ENCODE measurements at places on chromosomes 5 and 9.

- DNase-seq: no peak
Observed at GRCh38 chr5:17216974-17217492, 398 bp upstream of the BASP1 start.

DNA sequence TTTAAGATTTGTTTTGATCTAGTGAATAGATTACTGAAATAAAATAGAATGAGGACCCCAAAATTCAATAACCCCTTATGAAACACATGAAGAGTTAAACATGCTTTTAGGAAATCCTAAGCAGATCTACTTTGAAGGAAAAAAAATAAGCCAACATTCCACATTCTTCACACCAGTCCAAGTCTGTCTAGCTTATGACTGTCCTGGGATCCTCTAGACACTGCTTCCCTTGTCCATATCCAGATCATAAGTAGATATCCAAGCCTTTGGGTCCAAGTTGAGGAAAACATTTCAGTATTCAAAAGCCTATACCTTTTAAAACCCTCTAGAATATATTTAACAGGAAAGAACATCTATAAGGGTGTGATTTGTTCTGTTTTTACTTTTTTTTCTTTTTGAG is 58.8 kb upstream of the MINAR2 start:
- no peak for DNase-seq

GRCh38 chr5:121171834-121172233 is 679.8 kb upstream of the FTMT start:
- DNase-seq: no peak

DNA sequence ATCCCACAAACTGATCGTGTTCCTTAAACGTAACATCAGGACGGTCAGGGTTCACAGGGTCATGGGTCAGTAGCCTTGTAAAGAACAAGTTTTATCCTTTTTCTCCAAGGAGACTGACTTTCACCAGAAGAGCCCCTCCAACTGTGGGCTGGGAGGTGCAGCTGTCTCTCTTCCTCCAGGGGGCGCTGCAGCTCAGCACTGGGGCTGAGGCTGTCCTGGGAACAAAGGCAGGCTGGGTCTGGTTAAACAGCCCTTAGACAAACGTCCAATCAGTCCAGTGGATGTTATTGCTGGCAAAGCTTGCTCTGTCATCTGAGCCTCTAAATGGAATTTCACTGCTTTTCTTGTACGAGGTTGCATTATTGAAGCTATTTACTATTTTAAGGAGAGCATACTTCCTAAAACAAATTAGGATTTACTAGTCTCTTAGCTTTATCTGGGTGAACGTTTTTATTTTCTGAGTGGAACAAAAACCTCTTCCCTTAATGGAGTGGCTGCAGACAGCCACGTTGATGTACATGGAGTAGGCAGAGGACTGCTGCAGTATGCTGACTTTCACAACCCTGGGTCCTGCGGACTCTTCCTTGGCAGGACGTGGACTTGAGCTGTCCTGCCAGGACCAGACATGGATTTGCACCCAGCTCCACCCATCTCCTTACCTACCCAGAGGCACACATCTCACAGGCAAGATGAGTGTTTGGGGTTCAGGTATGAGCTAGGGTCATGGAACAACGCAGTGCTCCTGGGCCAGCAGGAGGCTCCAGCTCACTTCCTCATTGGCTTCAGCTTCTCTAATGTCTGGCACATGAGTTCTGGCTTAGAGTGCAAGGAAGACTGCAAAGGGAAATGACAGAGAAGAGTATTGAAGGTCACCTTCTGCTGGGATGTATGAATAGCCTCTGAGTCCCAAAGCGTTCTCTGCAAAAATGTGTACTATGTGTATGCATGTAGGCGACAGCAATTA is 7.8 kb downstream of the EXOSC2 start:
- no peak for DNase-seq

- no peak for DNase-seq
Observed at GRCh38 chr9:124512806-124513204, 5.6 kb upstream of the NR5A1 start.

DNA sequence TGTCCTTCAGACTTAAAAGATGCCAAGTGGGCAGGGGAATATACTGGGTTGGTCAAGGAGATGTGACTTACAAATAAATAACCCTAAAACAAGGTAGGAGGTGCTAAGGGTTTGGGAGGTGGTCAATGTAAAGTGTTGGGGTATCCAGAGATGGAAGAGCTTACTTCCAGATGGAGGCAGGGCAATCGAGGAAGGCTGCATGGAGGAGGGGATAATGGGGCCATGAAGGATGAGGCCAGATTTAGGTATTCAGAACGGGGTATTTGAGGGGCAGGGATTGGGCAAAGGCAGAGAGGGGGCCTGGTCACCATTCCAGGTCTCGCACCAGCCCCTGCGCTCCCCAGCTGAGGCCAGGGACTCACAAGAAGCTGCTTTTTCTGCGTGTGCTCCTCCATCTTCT is 57.9 kb upstream of the FBXW11 start:
- DNase-seq: no peak

DNA sequence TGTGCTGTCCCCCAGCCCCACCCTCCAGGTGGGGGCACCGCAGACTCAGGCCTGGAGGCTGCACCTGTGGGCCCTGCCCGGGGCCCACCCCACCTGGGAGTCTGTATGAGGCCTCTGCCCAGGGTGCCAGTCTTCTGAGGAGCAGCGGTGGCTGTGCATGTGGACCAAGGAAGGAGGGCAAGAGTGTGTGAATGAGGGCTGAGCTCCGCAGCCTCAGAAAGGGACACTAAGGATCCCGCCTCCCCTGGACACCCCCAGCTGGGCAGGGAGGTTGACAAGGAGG is 19.1 kb downstream of the FGD3 start:
- DNase-seq: no peak

GRCh38 chr5:158928404-158928803 is 171.3 kb downstream of the EBF1 start:
- no peak for DNase-seq

DNA sequence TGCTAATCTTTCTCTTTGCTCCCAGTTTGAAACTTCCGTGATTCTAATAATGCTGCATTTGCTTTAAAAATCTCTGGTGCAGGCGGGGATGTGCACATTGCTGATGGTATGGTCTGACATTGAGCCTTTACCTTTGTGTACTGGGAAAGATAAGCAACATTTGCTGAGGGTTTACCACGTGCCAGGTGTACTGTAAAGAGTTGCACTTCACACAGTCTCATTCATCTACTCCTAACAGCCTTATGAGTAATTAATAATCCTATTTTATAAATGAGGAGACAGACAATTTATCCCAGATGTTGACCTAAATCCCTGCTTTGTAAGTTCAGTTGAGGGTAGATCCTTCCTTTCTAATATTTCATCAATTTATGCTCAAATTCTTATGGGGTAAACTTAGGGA is 726 bp upstream of the ADGRV1 start:
- DNase-seq: no peak

- no peak for DNase-seq
Observed at GRCh38 chr5:53749621-53750020, 189.2 kb downstream of the NDUFS4 start.

GRCh38 chr5:110916381-110917049 is 155.0 kb upstream of the TSLP start:
- DNase-seq: no peak

GRCh38 chr5:173891308-173892116 is 3.4 kb downstream of the CPEB4 start:
- DNase-seq: no peak

DNA sequence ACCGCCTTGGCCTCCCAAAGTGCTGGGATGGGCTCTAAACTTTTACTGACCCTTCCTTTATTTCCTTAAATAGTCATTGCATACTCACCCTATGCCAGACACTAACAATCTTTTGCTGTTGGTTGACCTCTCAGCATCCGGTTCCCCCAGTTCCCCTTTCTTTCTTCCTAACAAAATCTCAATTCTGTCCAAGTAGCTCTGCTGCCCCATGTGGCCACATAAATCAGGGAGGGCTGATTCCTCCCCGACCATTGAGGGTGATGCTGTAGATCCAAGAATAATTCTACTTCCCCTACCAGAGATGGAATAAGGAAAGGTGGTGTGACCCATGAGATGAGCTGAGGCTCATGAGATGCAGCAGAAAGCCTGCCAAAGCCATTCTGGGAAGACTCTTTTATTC is 315.3 kb upstream of the MSX2 start:
- DNase-seq: no peak

GRCh38 chr9:95406121-95406520 is 88.6 kb upstream of the FANCC start:
- DNase-seq: no peak

DNA sequence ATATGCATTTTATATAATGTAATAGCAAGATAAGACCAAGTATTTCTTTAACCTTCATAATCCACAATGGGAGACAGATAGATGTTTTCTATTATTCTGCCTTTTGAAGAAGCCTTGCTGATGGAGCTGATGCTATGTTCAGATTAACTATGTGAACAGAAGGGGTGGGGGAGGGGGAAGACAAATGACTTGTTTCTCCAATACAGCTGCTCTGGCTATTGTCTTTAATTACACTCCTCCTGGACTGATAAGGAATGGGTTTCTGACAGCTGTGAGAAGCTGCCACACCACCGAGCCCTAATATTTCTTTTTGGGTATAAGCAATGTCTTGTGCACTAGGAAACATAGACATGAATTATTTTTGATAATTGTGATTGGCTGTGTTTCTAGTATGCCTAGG is 62.0 kb downstream of the CAVIN4 start:
- DNase-seq: no peak

GRCh38 chr5:14399054-14399692 is 182.4 kb upstream of the OTULINL start:
- no peak for DNase-seq

DNA sequence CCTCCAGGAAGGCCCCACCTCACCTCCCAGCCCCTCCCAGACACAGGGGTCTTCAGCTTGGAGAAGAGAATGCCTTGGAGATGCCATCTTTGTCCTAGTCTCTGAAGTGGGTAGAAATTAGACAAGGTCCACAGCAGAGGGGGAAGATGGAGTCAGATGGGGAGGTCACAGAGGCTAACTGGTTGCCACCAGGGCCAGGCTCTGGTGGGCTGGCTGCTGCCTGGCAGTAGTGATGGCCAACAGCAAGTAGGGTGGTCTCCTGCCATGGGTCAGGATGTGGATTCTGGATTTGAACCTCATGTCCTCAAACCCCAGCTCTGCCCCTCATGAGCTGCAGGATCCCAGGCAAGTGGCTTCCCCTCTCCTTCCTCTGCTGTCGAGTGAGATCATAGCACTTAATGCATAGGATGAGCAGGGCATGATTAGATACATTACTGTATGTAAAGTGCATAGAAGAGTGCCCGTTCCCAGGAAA is 38.7 kb upstream of the NEK6 start:
- DNase-seq: no peak

GRCh38 chr9:123685489-123686083 is 244.3 kb downstream of the DENND1A start:
- no peak for DNase-seq

GRCh38 chr9:19660019-19660418 is 128.8 kb downstream of the SLC24A2 start:
- DNase-seq: no peak

DNA sequence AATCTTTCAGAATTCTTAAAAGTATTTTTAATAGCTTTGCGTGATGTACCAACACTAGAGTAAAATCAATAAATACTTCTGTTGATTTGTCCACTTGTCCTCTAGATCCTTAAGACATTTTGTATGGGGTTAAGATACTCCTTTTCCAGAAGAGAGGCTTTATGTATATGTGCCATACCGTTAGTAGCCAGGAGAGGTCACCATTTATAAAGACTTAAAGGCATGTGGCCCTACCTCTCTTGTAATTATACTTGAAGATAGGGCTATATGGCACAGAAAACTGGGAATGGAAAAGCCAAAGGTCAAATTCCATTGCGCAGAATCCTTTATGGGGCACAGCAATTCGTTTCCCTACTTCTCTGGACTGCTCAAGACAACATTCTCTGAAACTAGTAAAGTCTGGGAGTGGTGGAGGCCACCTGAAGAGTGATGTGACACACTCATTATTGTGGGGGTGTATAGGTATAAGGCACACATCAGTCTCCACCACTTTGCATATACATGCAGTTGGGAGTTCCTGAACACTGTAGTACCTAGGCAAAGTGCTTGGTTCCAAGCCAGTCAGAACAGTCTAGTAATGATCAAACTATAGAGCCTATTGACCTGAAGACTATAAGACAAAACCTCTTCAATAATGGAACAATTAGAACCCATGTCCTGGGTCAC is 140.1 kb upstream of the FBXL17 start:
- no peak for DNase-seq

DNA sequence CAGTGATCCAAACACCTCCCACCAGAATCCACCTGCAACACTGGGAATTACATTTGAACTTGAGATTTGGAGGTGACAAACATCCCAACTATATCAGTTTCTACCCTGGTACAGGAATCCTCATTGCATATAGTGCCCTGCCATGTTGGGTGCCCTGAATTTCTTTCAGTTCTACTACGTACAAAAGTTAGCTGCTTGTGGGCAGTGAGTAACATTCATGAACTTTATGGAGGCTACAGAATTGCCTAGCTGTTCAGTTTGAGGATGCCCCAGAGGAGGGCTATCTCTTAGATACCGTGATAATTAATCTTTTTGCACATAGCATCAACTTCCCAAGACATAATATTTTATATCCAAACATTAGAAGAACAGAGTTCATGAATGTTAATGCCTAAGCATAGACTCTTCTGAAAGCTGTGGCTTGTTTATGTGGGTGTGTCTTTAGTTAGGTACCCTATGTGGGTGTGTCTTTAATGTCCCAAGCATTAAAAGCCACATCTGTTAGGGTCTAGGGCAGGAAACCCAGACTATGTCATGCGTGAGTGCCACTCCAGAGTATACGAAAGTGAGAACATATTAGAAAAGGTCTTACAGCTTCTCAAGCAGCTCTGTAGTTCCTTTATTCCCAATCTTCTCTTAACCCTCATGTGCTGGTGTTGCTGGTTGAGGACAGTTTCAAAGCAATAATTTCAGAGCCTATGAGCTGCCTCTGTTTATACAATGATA is 47.0 kb upstream of the CHD1 start:
- no peak for DNase-seq

GRCh38 chr5:120053841-120054240 is 410.3 kb upstream of the PRR16 start:
- no peak for DNase-seq

GRCh38 chr5:22665801-22666200 is 187.3 kb downstream of the CDH12 start:
- DNase-seq: no peak

Measured in stimulated activated CD8-positive, alpha-beta memory T cell treated with anti-CD3 and anti-CD28 coated beads, Interleukin-4, amount 100 ng/mL, for 1 hour (primary cell).